ENCODE measurements at places on chromosomes 5 and 9.
A peak's percentile ranks its signal among the peaks of the same experiment; 100 is the strongest.

DNA sequence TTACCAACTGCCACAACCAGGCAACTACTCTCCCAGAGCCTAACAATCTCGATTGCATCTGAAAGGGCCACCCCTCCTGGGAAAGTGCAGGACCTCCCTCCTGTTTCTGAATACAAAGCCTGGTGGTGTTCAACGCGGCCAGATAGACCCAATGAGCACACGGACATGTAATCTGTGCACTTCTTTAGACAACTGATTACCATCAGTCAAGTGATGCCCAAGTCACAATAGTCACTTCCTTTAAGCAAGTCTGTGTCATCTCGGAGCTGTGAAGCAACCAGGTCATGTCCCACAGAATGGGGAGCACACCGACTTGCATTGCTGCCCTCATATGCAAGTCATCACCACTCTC lies 739 bp downstream of the C9orf72 start:
- peak; percentile 69 for DNase-seq

DNA sequence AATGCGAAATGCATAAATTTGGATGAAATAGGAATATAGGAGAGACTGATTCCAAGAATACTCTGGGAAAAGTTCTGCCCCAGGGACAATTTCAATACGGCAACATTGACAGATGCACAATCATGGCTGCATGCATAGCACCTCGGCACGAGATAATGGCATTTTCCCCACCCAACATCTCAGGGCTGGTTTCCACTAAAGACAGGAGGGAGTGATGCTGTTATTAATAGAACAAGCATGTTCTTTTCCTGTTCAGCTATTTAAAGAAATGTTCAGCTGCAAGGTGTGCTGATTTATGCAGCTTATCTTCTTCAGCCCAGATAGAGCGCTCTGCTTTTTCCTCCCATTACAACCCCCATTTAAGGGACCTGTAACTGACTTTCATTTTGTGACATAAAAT lies 740.2 kb downstream of the TLR4 start:
- DNase-seq: no peak

DNA sequence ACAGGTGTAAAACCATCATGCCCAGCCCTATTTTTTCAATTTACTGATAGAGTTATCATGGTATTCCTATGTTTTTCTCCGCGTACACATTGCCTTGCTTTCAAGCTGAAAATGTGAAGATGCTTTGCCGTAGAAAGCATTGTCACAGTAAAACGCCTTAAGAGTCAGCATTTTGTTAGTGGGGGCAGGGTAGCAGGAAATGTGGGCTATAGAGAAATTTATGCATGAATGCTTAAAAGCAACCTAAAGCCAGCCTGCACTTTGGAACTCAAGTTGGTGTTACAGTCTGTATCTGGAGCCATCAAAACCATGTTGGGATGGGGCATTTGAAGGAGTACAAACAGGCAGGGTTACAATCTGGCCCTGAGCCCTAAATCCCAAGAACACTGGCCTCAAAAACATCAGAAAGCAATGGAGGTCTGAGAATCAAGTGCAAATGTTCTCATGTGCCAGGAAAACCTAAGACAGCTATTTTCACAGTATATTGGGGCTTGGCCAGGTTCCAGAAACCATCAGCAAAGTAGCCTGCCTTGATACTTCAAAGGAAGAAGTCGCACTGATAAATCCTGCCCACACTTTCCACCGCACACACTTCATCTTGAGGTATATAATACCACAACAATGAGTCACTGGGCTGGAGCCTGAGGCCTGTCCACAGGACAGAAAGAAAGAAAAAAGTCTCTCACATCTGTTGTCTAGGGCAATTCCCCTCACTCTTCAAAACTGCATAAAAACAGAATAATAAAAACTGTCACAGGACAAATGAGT lies 313.8 kb downstream of the ENC1 start:
- DNase-seq: peak; percentile 83

- no peak for DNase-seq
These were observed 1.2 kb upstream of the CKS2 start for GRCh38 chr9:89309608-89310474.

DNA sequence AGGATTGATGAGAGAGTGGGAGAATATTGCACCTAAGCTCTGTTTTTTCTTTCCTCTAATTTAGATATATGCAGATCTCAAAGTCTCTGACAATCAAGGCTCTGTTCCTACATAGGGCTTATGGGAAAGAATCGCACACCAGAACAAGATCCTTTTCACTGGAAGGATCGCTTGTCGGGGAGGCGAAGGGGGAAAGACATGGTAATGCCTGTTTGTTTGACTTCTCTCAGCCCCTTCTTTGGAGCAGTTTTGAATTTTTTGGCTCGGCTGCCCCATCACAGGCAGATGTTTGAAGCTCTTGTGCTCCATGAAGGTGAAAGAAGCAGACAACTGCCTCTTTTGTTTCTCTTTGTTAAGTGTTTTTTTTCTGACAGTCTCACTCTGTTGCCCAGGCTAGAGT lies 599.9 kb upstream of the ZNF608 start:
- no peak for DNase-seq
